Ureter (tissue), 1 donor: ENCODE measurements at places on chromosomes 1 and 21. TPM values are rescaled to one million over a fixed set of nuclear protein-coding genes. Genes with fewer than 3 reads are reported as not detected.

- peak; percentile 57 for DNase-seq
Measured at GRCh38 chr1:162587347-162587746, 25.8 kb downstream of the UAP1 start.

DNA sequence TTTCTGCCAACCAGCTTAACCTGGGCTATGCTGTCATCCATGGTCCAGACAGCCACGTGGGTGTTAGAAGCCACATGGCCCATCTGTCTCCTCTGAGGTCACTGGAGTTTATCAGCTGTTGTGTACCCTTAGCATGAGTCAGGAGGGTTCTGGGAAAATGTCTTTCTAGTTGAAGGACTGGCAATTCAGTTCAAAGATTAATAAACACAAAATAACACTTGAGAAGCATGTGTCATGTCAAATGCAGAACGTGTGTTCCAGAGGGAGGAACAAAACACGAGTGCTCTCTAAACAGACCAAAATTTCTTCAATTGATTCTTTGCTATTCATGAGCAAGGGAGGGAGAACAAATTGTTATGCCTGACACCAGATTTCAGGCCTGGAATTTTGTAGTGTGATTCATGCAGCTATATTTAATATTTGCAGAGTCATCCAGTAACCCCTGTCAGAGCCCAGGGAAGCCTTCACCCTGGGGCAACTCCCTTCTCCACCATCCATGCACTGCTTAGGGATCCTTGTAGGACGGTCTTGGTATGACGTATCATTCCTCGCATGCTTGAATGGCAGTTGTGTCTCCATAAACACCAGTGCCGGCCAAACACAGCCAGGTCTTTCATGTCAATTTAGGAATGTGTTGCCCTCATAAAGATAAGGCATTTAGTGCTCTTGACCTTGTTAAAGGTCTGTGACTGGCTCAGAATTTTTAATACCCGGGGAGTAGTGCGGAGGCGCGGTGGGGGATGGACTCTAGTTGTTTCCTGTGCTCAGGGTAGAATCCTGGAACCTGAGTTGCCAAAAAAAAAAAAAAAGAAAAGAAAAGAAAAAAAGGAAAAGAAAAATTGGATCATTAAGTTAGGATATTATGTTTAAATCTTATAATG lies 27.7 kb upstream of the DYRK1A start:
- DNase-seq: peak; percentile 48

DNA sequence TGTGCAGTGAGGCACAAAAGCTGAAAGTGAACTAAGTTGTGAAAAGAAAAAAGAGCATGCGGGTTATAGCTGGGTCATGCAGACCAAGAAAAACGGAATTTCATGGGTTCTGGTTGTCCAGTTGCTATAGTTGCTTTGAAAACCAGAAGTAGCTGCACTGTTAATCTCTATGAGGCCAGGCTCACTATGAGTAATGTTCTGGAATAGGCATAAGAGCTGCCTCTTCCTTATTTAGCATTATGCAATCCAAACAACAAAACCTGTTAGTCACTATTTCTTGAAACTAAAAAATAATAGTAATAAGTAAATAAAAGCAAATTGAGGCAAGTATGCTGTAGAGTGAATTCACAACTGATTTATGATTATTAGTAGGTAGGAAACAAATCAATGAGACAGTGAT lies 1383.7 kb downstream of the MRPL39 start:
- no peak for DNase-seq

Gene GDAP2
- total RNA-seq: 37.7 TPM

GRCh38 chr1:159914252-159915018 lies 10.9 kb downstream of the TAGLN2 start:
- no peak for DNase-seq

- DNase-seq: no peak
Measured at GRCh38 chr1:2088458-2088857, 38.2 kb downstream of the PRKCZ start.
